Mucosa of descending colon (tissue), 3 donors: ENCODE measurements at places on chromosomes 5 and 9. TPM values are rescaled to one million over a fixed set of nuclear protein-coding genes. Genes with fewer than 3 reads are reported as not detected.

The BTNL3 gene
- 46.5 TPM for total RNA-seq

GRCh38 chr5:180611140-180611850 lies 20.0 kb upstream of the SCGB3A1 start:
- no peak for DNase-seq

GRCh38 chr5:38591523-38591849 lies 35.0 kb upstream of the LIFR start:
- no peak for DNase-seq

DNA sequence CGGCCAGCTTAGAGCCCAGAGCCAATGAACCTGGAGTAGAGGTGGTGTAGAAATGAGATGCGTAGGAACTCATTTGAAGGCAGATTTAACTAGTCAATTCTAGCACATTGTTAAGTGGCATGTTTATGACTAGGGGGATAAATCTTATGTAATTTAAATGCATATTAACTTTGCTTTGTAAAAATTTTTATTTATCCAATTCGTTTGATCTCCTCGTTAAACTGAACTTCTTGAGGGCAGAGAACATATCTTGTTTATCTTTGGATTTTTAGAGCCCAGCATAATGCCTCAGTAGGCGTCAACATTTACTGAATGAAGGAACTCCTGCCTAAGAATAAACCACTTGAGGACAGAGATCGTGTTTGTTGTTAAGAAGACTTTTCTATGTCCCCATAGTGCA lies 41.1 kb upstream of the ACOT12 start:
- DNase-seq: no peak

GRCh38 chr5:141322261-141322660 lies 1.7 kb upstream of the TAF7 start:
- DNase-seq: no peak

DNA sequence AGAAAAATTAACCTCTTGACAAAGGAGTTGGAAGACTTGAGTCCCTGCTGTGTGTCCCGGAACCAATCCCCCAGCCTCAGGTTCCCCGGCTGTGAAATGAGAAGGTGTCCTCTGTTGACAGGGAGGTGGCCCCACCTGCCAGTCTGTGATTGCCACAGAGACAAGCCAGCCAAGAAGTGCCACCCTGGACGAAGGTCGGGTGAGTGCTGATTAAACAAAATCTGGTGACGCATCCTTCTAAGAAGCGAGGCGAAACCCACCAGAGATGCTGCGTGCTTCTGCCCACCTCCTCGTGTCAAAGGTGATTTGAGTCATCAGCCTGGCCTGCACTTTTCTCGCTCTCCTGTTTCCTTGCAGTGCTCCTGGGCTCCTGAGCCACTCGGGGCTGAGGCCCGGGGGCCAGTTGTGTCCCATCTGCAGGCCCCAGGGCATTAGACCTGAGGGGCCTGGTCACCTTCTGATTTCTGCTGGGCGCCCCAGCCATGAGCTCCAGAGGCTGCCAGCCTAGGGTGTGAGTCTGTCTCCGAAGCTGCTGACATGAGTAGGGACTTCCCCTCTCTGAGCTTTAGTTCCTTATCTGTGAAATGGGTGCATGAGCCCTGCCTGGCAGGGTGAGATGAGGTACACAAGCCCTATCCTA lies 28.7 kb downstream of the NEK6 start:
- peak; percentile 78 for DNase-seq

DNA sequence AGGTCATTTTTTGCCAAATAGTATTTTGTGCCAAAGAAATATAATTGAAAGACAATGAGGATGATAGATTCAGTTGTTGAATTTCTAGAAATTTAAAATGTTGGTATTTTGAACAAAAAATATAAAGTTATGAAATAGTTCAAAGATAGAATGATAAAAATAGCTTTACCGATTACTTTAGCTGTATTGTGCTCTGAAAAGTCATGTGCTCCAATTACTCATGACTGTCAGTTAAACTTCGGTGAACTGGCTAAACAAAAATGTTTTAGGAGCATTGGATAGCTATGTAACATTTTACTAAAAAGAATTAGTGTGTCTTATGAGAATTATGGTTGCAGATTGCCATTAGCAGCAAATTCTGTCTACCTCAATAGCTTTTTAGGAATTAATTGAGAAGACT lies 177.3 kb upstream of the VCAN start:
- DNase-seq: no peak
